ENCODE measurements at places on chromosomes 3 and 15.

DNA sequence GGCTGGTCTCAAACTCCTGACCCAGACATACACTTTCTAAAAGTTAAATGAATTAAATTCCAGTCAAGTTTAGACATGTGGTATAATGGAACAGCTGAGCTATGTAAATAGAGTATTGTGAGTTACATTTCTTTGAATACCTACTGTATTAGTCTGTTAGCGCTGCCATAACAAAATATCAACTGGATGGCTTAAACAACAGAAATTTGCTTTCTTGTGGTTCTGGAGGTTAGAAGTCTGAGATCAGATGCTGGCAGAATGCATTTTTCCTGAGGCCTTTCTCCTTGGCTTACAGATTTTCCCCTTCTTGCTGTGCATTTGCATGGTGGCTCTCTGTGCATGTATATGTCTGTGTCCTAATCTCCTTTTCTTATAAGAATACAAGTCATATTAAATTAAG, 101.5 kb upstream of the TGFBR2 start:
- no peak for DNase-seq

- DNase-seq, result no peak
These were observed 96.1 kb downstream of the IGF2BP2 start for GRCh38 chr3:185728630-185729336.

DNA sequence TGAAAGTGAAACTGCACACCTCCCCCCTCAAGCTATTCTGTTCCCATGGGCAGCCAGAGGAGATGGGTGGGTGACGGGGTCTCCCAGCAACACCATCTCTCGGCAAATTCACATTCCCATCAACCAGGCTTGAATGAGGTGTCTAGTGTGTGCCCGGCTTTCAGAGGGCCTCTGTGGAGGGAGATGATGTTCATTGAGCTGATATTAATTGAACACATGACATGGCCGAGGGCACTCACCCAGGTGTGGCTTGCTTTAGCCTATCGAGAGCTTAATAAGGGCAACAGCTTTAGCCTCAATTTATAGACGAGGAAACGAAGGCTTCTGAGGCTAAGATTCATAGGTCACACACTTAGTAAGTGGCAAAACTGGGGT, 288.0 kb downstream of the UACA start:
- DNase-seq, result no peak

DNA sequence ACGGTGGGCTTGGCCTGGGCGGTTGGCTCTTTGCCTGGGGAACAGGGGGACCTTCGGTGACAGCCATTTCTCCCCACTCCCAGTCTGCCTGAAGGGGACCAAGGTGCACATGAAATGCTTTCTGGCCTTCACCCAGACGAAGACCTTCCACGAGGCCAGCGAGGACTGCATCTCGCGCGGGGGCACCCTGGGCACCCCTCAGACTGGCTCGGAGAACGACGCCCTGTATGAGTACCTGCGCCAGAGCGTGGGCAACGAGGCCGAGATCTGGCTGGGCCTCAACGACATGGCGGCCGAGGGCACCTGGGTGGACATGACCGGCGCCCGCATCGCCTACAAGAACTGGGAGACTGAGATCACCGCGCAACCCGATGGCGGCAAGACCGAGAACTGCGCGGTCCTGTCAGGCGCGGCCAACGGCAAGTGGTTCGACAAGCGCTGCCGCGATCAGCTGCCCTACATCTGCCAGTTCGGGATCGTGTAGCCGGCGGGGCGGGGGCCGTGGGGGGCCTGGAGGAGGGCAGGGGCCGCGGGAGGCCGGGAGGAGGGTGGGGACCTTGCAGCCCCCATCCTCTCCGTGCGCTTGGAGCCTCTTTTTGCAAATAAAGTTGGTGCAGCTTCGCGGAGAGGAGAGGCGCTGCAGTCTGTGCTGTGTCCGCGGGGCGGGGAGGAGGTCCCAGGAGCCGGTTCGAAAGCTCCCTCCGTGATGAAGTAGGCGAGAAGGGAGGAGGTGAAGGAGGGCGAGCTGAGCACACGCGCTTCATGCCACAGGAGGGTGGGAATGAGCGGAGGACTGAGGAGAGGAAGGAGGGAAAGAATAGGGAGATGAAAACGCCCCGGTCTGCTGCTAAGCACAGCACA, 9.6 kb downstream of the CLEC3B start:
- no peak for DNase-seq

DNA sequence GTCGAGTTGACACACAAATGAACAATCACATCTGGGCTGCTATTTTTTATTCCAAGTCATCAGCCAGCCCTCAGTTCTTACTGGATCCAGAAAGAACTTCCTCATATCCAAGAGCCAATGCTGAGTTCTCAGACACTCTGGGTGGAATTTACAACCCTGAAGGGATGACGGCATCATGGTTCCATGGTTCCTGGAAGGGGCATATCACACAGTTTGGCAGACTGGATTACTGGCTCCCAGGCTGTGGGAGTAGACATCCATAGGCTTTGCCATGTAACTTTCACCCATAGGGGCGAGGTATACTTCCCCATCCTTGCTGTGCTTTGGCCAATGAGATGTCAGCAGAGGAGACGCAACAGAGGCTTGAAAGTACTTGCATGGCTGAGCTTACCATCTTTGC, 26.9 kb upstream of the KBTBD12 start:
- DNase-seq, result no peak

DNA sequence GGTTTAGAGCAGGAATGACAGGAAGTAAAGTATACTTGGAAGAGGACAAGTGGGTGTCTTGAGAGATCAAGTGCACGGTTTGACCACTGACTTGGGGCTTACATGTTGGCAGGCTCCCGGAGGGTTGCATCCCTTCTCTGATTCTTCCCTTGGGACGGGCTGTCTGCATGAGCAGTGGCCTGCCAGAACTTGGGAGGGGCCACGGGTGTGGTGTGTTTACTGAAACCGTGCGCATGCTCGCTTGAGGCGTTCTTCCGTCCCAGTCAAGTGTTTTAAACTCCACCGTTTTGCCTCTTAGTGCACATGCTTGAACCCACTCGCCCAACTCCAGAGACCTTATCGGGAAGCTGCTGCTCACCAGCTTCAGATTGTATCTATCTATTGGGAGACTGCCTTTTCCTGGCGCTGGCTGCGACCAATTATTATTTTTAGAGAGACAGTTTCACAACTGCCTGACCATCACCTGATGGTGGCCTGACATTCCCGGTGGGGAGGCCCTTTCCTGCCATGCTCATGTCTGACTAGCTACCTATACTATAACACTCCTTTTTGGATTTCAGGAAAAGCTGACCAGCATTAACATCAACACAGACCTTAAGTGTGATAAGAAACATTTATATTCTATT, 14.9 kb upstream of the C3orf22 start:
- no peak for DNase-seq

DNA sequence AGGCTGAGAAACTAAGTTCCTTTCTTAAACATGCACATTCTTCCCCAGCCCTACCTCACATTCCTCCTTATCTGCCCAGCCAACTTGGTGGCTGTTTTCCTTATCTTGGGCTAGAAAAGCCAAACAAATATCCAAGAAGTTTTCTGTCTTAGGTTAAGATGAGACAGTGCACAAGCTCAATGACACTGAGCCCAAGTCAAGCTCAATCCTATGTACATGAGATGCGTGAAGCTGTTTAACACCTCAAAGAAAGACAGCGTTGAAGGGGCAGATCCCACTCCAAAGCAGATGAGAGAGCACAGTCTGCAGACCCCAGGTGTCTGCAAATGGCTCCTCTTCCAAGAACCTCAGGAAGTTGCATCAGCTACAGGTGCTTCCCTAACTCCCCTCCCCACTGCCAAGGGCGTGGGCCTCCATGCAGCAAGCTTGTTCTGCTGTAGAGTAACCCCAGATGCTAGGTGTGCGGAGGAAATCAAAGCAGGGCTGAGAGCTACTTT, 16.6 kb downstream of the LRRC2 start:
- DNase-seq, result peak; percentile 97

Measured in OCI-LY7 (cell line).